ENCODE measurements at places on chromosomes 1 and 21. TPM values are rescaled to one million over a fixed set of nuclear protein-coding genes. Genes with fewer than 3 reads are reported as not detected.

DNA sequence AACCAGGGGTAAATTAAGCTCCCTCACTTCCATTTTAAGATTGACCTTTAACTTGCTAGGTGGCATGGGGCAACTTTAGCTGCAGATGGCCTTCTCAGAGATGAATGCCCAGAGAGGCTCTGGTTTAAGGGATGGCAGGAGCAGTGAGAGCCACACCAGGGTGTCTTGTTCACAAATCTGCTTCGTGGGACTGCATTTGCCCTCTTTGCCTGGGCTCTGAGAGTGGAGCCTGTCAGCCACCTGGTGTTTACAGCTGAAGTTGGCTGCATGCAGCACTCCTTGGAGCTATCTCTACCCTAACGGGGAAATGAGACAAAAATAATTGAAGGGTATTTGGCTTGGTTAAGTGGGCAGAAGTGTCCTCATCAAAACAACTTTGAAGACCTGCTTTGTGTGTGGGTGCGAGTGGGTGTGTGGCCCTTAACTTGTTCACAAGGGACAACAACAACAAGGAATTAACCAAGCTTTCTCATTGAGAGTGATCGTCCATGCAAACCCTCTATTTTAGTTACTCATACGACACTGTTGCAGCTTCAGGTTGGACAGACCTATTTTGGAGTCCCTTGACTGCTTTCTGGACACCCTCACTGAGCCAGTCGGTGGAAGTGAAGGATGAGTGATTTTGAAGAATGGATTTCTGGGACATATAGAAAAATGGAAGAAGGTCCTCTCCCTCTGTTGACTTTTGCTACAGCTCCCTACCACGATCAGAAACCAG lies 29.8 kb downstream of the PGM1 start:
- H3K4me1 ChIP-seq: peaks cover 23% of the 10 kb centered on the region
- no peak overlapping the region for H3K4me3 ChIP-seq
- H3K36me3 ChIP-seq: no peaks in the 10 kb centered on the region
- H3K27me3 ChIP-seq: no peaks in the 10 kb centered on the region

- H3K4me1 ChIP-seq: peaks cover 10% of the 10 kb centered on the region
- H3K27ac ChIP-seq: no peak overlapping the region
- no peak for DNase-seq
- no peaks in the 10 kb centered on the region for H3K27me3 ChIP-seq
- peaks cover 38% of the 10 kb centered on the region for H3K36me3 ChIP-seq
- no peak overlapping the region for H3K4me3 ChIP-seq
These were observed 9.1 kb downstream of the SNIP1 start for GRCh38 chr1:37545019-37545418.

LHX8 gene
- not detected for total RNA-seq

CA6 gene
- total RNA-seq: not detected

NBPF9 gene
- total RNA-seq: 25.3 TPM
